ENCODE measurements at places on chromosomes 1 and 21.

DNA sequence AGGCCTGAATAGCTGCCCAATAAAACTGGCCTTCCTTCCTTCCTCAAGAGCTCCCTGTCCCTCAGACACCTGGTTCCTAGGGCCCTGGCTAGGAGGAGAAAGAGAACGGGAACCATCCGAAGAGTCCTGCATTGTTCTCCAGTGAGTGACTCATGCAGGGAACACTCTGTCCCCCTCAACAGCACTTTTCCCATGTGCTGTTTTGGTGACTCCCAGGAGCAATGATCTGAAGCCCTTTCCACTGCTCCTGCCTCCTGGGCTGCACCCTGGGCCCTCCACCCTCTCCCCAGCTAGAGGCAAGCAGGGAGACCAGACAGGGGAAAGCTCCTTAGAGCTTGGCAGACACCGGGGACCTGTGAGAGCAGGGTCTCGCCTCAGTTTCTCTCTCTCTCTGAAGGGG, 18.9 kb downstream of the TNNT2 start:
- DNase-seq, result no peak

GRCh38 chr1:15013767-15014166, 139.8 kb upstream of the TMEM51 start:
- no peak for DNase-seq

DNA sequence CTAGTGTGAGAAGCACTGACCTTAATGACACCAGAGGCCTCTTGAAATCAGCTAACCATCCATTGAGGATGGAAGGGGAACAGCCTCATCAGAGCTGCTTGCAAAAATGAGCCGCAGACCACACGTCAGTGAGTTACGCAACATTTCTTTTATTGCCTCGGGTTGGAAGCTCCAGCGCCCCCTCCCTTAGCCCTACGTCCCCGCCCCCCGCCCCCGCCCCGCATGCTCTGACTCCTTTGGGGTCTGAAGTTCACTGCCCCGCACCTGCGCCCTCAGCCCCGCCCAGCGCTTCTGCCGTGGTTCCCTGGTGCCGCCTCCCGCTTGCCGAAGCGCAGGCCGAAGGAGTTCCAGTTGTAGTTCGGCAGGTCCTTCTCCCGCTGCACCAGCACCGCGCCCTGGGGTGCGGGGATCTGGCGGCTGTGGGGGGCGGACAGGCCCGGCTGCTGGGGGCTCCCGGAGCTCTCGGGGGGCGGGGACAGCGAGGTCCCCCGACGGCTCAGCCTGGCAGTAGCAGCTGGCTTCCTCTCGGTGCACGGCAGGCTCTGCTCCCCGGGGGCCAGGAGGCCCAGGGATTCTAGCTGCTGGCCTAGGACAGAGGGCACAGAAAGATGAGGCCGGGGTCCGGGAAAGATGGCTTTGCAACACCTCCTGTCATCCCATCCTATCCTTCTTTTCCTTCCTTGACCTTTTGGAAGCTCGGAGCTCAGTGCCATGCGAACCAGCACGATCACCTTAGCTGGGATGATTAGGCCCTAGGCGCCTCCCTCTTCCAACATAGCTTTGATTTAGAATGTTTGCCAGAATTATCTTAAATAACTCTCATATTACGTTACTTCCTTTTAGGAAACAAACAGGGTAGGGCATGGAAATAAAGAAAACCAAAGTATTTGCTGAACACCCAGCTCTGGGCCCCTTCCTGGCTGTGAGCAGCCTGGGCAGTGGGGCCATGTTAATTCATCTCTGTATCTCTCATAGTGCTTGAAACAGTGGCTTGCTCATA, 5.8 kb downstream of the KISS1 start:
- no peak for DNase-seq

DNA sequence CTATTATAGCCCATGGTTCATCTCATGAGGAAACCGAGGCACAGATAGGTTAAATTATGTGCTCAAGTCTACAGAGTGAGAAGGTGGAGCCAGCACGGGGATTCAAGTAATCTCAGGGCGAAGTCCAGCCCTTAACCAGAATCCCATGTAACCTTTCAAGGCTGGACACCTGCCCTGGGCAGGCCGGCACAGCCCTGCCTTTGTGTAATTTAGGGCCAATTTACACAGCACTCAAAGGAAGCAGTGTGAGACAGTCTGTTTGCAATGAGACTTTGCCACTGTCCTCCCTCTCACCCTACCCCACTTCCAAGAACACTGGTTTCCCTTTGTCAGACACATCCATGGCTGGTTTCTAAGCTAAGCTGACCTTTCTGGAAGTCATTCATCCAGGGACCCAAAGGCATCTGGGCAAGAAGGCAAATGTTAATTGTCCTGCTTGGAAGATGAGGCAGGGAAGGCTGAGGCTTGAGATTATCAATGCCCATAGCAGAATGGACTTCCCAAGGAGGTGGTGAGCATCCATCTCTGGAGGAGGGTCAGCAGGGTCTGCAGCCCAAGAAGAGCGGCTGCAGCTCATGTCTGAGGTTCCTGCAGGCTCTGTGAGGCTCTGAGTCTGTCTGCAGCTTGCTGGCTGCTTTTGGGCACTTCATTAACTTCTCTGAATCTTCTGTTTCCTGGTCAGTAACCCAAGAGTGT, 159.2 kb downstream of the TRABD2B start:
- DNase-seq, result no peak

GRCh38 chr1:85048296-85049064, at the start of gene MCOLN3:
Gene MCOLN3 (minus strand): TSS chr1:85048500. CDS start chr1:85045360, 3,140 bp downstream.
- DNase-seq, result peak; percentile 56

DNA sequence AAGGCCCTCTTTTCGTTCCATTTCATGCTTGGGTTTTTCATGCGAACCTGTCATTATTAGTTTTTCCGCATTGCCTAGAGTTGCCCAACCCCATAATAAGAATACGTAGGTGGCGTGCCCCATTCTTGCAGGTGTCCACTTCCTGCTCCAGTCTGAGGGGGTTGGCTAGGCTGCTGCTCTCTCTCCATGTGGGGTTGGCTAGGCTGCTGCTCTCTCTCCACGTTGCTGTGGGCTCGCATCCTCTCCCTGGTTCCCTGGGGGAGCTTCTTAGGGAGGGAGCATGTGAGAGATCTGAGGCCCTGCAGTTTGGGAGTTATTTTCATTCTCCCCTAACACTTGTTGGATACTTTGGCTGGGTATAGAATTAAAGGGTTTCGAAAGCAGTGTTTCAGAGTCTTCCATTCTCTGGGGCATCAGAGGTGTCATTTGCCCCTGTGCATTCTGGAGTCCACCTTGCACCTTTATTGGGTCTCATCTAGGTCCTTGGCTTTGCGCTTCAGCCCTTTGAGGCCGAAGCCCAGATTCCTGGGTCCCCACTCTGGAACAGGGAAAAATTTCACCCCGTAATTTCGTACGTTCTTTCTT, 8.6 kb downstream of the C1orf35 start:
- DNase-seq, result no peak

DNA sequence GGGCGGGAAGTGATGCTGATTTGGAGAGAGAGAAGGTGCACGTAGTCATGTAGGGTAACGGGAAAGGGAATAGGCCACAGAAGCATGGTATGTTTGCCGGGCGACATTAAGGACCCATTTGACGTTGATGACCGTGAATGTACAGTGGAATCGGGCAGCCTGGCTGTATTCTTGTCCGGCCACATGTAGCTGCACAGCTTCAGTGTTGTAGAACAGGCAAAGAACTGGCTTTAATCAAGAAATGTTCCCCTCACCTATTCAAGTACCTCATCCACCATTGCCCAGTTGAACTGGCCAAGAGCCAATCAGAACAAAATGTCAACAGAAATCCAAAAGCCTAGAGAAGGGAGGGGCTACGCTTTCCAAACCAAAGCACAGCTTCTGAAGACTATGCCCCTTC, 104.8 kb downstream of the DHRS3 start:
- no peak for DNase-seq

GRCh38 chr1:55751776-55752175, 536.6 kb upstream of the USP24 start:
- DNase-seq, result no peak

- DNase-seq, result no peak
These were observed at the start of gene OR2G3 for GRCh38 chr1:247605286-247605685. Gene OR2G3 (plus strand): TSS chr1:247605586. CDS start chr1:247605586, 0 bp downstream.

- DNase-seq, result no peak
These were observed 145.0 kb upstream of the DNAH14 start for GRCh38 chr1:224784265-224785039.

GRCh38 chr1:171785766-171786165, 4.3 kb downstream of the METTL13 start:
- no peak for DNase-seq

- peak; percentile 59 for DNase-seq
These were observed 22.9 kb upstream of the MTF2 start for GRCh38 chr1:93056214-93056613.

GRCh38 chr1:204894031-204894430, 23.4 kb downstream of the NFASC start:
- no peak for DNase-seq

DNA sequence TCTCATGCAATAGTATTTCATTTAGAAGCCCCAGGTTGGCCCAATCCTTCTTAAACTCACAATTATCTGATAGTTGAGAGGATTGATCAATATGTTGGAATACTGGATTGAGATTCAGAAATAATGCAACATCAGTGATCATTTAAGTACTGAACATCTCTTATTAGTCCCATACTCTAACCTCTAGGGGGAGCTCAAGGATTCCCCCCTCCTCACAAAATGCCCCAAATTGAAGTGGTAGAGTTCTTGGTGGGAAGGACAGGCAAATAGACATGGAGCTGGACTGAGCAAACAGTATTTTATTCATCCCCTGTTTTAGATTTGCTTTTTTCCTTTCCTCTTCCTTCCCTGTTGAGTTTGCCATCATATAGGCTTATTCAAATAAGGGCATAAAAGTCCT, 62.8 kb downstream of the NGF start:
- no peak for DNase-seq

- DNase-seq, result peak; percentile 80
These were observed 16.7 kb downstream of the SPATA21 start for GRCh38 chr1:16420424-16421118.

DNA sequence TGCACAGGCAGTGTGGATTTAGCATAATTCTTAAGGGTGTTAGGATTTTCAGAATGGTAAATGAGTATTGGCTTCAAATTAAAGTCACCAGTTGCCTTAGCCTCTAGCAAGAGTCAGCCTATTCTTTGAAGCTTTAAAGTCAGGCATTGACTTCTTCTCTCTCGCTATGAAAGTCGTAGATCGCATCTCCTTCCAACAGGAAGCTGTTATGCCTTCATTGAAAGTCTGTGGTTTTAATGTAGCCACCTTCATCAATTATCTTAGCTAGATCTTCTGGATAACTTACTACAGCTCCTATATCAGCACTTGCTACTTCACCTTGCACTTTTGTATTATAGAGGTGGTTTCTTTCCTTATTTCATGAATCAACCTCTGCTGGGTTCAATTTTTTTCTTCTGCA, 320.2 kb downstream of the PTPRC start:
- no peak for DNase-seq

DNA sequence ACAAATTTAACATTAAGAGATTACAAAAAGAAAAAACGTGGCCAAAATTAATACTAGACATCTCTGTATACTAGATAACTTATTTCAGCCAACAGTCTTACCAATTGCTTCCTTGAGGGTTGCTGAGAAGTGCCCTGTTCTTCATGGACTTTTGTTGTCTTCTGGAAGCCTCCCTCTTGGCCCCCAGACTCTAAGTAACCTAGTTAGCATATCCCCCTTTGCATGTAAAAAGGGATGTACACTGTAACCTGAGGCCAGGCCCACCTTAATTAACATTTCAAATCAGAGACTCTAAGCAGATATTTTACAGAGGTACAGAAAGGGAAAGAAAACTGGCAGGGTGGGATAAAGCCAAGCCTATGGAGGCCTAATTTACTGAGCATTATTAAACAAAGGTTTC, 1047.3 kb downstream of the ADGRL2 start:
- no peak for DNase-seq

DNA sequence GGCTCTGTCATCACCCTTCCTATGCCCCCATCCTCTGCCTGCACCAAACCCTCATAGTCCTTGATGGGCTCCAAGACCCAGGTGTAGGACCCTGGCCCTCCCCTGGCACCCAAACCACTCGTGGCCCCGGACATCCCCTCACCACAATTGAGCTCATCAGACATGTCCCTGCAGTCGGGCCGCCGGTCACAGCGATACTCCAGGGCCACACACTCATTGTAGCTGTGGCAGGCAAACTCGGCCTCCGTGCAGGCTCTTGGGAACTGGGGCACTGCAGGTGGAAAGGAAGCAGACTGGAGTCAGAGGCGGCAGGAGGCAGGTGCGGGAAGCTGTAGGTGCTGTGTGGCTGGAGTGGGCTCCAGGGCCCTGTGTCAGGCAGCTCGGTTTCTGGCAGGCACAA, 49.3 kb downstream of the HSPG2 start:
- no peak for DNase-seq

- peak; percentile 92 for DNase-seq
These were observed 20.5 kb downstream of the HIVEP3 start for GRCh38 chr1:41898191-41898713.

- no peak for DNase-seq
These were observed 1.7 kb downstream of the F5 start for GRCh38 chr1:169584483-169585144.

GRCh38 chr1:17140279-17140678, 21.0 kb upstream of the PADI2 start:
- DNase-seq, result no peak

GRCh38 chr1:225981714-225982113, 17.4 kb downstream of the SDE2 start:
- DNase-seq, result no peak

GRCh38 chr1:222054416-222054815, 312.5 kb upstream of the DUSP10 start:
- DNase-seq, result no peak

- peak; percentile 93 for DNase-seq
These were observed at the start of gene NASP for GRCh38 chr1:45583666-45584350. Gene NASP (plus strand): TSS chr1:45584041. CDS start chr1:45584147, 106 bp downstream.

GRCh38 chr1:180040034-180040433, 85.4 kb downstream of the CEP350 start:
- no peak for DNase-seq

GRCh38 chr1:108100148-108100547, 100.0 kb downstream of the SLC25A24 start:
- no peak for DNase-seq

DNA sequence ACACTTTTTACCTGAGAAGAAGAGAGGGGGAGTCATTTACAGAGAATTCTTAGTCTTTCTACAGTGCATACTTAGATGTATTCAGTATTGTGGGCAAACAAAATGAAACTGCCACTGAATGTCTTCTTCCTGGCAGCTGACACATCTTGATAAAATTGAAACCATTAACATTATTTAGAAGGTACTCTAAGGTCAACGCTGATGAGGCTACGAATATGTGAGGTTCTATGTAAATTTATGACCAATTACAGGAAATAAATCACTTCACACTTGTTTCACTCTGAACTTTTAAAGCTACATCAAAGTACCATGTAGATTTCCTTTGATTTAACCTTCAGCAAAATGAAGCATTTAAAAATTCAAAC, 51.3 kb upstream of the GFI1 start:
- DNase-seq, result peak; percentile 38

GRCh38 chr1:41371630-41372599, 10.7 kb downstream of the FOXO6 start:
- DNase-seq, result no peak
